GM12892 (cell line): ENCODE measurements at places on chromosomes 2 and 18.

DNA sequence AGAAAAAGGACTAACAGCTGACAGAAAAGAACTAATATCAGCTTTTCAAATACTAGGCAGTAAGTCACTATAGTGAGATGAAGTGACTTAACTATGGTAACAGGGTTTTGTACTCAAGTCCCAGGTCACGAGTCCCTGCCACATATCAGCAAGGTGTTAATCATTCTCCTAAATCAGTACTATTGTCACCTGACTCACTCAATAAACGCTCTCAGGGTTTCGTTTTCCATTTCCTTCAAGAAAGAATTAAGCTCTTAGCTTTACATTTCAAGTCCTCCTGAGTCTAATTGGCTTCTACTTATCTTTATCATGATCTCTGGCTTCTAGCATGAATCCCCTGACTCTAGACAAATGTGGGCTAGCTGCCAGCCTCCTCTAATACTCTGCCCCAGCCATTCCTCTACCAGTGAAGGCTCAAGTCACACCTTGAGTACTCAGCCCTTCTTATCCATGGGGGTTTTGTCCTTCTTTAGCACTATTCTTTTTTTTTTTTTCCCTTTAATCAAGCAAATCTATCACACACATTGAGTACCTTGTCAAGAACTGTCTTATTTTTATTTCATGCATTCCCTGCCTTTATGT, 20.0 kb downstream of the BUB1 start:
- DNase-seq: no peak

- no peak for DNase-seq
Observed at GRCh38 chr2:120174963-120175581, 48.1 kb downstream of the TMEM185B start.

DNA sequence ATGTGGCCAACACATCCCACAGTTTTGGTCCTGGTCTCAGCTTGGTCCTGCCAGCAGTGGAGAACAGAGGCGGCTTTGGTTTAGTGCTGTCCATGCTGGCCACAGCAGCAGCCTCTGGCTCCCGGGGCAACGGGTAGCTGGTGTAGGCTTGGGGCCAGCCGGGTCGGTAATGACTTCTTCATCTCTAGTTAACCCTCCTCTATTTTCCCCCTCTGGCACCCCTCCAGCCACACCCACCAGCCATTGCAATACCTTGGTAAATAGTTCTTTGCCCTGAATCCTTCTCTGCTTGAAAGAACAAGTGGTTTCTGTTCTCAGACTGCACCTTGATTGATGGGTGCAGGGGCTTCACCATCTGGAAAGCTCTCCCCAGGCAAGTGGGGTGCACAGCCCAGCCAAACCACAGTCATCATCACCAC, 31.7 kb upstream of the ZNF396 start:
- DNase-seq: no peak

GRCh38 chr18:49029628-49030027, 78.9 kb upstream of the SMAD7 start:
- no peak for DNase-seq

DNA sequence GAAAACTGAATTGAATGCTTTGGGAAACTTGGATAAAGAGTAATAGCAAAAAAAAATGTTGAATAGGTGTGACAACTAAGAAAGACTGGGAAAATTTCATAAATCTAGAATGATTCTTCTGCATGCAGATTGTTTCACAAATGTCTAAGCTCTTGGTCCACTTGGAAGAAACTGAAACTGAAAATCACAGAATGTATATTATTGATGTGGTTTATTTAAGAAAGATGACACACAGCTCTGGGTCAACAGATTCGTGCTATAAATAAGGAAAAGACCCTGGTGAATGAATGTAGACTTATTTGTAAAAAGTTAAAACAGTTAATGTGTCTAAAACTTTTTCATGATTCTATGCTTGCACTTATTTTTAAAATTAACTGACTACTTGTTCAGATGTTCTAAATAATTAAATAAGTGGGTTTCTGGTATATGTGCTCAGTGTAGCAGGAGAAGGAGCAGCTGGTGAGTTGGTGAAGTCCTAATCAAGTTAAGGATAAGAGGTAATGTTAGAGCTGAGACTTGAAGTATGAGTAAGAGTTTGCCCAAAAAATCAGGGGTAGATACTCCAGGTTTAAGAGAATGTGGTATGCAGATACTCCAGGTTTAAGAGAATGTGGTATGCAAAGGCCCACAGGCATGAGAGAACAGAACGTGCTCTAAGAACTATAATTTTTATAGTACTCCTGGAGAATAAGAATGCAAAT, 24.5 kb downstream of the UGP2 start:
- DNase-seq: no peak

DNA sequence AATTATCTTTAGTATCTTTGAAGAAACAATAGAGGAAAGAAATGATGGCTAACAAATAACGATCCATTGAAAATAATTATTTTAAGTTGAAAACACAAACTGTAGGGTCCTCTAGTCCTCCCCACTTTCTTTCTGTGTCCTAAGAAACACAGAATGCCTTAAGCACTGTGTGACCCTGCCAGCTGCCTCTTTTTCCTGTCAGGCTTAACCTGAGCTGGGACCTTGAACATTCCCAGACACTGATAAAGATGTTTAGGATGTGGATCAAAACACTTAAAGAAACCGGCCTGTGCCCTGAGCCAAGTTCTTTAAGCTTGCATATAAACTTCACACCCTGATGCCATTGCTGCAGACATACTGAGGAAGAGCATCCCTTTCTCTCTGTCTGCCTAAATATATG, 755.4 kb upstream of the VRK2 start:
- DNase-seq: no peak

DNA sequence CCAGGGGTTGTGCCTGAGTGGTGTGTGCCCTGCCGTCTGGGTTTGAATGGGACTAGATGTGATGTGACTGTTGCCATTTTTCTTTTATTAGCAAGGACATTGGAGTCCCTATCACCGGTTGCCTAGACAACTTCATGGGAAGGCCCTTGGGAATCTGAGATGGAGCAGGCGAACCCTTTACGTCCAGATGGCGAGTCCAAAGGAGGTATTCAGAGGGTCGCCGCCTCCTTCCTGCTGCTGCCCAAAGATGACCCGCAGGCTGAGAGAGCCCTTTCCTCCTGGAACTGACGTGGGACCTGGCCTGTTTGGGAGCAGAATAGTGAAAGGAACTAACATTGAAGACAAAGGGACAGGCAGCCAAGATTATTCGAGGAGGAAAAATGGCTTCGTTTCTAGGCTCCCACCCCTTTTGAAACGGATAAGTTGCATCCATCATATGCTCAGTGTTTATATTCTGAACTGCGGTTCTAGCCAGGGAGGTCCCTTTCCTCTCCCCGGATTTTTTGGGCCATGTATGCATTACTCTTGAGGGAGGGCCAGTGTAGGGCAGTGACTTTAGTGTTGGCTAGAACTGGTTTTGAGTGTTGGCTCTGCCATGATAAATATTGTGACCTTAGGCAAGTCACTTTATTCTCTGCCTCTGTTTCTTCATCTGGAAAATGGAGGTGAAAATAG, 673 bp downstream of the CENPO start:
- no peak for DNase-seq

GRCh38 chr18:79379931-79380815, 15.6 kb upstream of the NFATC1 start:
- DNase-seq: no peak

DNA sequence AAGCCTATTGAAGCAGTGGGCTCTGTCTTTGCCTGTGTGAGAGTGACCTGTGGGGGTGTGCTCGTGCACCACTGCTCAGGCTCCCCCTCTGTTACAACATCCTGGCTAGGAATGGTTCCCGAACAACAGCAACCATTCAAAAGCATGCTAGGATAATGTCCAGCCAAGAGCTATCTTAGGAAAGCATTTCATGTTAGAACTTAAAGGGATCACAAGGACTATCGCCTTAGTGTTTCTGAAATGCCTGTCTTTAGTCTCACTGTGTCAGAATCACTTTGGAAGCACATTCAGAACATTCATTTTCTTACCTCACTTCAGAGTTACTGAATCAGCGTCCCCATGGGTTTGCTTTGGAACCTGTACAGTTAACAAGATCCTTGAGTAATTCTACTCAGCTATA, 134.9 kb upstream of the DSEL start:
- DNase-seq: no peak
